B cell (primary cell): ENCODE measurements at places on chromosomes 4 and X.
A peak's percentile ranks its signal among the peaks of the same experiment; 100 is the strongest.

GRCh38 chrX:38402118-38402517 lies 49.7 kb downstream of the OTC start:
- no peak for DNase-seq

- DNase-seq, result no peak
Measured at GRCh38 chrX:143634309-143634662, 1.6 kb downstream of the SLITRK4 start.

- DNase-seq, result no peak
Measured at GRCh38 chrX:1397001-1397400, 5.1 kb upstream of the SLC25A6 start.

DNA sequence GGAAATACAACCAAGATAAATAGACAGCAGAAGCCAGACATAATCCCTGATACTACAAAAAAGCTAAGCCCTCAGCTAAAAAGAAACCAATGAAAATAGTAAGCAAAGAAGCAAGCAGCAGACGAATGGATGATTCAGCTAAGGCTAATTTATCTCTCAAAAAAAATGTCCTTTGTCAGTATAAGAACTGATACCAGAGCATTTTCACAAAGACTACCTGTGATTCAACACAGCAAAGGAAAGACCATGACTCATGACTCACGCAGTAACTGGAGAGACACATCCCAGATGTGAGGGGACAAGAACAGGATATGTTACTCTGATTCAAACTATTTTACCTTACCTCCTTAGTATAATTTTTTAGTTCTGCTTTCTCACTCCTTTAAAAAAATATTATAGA lies 22.7 kb upstream of the TMPRSS11F start:
- no peak for DNase-seq

GRCh38 chrX:5341902-5342301 lies 886.8 kb downstream of the NLGN4X start:
- DNase-seq, result no peak

DNA sequence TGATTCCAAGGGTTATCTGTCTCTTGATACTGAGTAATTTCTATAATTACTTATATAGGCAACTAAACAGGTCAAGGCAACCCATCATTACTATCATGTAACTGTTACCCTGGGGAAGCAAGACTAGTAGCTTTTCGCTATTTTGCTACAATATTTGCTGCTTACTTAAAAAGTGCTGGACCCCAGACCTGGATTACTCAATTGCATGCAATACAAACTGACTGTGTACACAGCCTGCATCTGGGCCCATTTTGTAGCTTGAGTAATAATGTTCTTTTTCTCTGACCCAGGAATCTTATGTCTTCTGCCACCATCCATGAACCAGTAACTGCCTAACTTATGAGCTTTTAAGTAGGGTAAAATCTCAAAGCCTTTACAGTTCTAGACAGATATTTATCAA lies 53.4 kb downstream of the CNOT6L start:
- DNase-seq, result no peak

GRCh38 chrX:13933851-13934250 lies 95.8 kb downstream of the GEMIN8 start:
- no peak for DNase-seq

- no peak for DNase-seq
Measured at GRCh38 chr4:115437739-115438138, 324.3 kb upstream of the NDST4 start.

GRCh38 chr4:13289391-13289790 lies 194.7 kb downstream of the RAB28 start:
- no peak for DNase-seq

GRCh38 chr4:83258461-83258860 lies 26.1 kb downstream of the COQ2 start:
- DNase-seq, result no peak

DNA sequence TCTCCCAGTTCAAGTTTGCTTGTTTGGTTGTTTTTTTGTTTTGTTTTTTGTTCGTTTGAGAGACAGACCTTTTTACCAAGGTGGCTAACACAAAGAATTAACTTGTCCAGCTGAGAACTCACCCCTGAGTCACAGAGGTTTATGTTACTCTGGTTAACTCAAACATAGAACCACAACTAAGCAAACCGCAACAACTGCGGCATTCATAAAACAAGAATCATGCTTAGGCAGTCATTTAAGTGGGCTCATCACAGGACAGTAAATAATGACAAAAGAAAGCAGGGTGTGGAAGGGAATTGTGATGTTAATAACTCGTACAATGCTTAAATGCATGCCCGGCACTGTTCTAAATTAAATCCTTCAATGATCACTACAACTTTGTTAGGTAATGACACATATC lies 24.7 kb upstream of the IL13RA1 start:
- no peak for DNase-seq

- DNase-seq, result no peak
Measured at GRCh38 chrX:153441296-153441695, 4.6 kb downstream of the TREX2 start.

DNA sequence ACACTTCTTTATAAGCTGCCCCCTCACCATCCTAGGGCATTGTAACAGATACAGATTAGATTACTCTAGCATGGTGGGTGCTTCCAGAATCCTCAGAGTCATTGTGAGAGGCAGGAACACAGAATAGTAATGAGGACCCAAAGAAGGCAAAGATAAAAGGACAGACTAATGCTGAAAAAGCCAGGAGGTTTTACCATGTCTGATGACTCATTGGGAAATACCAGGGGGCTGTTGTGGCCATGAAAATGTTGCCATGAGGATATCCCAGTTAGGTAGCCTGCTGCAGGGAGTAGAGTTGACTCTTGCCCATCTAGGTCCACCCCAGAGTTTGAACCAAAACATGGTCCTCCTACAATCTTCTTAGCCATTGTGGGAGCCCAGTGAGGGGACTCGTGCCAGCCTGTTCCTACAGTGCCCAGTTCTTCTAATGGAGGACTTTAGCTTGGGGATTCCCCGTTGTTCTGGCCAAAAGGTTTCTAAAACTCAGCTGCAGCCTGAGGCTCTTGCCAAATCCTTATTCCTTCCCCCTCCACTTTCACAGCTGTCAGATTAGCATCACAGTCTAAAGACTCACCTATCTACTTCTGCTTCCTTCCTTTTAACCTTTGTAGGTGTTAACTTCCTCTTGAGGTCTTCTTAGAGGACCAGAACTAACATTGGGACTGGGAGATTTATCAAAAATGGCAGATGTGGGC lies 586.0 kb upstream of the AADAT start:
- no peak for DNase-seq

DNA sequence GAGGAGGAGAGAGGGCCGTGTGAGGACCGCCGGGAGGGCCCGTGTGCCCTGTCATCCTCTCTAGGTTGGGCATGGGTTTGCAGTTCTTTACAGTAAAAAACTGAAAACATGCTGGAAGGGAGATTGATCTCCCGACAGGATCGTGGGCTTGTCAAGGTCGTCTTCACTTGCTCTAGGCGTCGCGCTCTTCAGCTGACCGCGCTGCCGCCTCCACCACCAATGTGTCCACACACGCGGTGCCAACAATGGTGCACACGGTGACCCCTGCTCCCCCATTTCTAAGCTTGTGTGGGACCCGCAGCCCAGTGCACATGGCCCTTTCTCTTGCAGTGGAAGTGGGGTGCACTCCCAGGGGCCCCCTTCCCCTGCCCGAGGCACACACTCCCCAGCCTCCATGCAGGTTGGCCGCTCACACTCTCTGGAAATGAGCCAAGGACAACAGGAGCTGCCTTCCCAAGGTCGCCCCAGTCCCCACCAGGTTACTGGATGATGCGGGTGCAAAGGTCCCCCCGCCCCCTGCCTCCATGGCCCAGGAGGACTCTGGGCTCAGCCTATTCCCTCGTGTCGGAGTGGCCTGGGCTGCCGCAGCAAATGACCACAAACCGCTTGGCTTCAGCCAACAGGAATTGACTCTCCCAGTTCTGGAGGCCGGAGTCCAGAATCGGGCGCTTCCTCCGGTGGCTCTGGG lies 1.7 kb upstream of the ZFP92 start:
- no peak for DNase-seq

GRCh38 chrX:123358457-123358856 lies 174.4 kb downstream of the GRIA3 start:
- DNase-seq, result no peak

- no peak for DNase-seq
Measured at GRCh38 chr4:184447664-184448063, 26.7 kb downstream of the IRF2 start.

- no peak for DNase-seq
Measured at GRCh38 chr4:72564184-72564583, 4.8 kb downstream of the ADAMTS3 start.

DNA sequence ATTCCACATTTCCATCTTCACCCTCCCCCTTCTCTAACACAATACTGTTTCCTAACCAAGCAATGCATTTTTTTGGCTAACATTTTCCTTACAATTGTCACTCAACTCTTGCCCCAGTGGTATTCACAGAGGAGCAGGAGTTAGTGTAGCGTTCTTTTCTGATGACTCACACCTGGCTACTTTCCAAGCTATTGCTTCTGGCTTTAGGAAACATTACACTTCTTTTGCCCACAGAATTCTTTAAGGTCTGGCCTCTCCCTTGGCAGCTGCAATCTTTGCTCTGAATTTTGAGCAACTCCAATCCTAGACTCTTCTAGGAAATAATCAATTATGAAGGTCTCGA lies 27.5 kb upstream of the PDGFC start:
- DNase-seq, result no peak

DNA sequence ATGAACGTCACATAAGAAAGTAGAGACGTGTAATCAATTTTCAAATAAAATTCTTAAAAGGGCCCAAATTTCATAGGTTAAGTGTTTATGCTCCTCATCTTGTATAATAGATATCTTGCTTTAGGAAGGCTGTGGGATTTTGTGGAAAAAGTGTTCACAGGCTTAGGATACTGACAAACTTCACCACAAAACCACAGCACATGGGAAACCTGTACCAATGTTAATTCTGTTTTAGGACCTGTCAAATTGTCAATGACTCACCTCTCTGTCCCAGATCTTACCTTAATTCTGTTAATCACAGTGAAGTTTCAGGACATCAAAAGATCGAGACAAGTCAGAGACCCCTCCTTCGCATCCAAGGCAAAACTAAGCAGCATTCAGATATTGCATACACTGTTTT lies 24.2 kb downstream of the FGFBP1 start:
- DNase-seq, result no peak

DNA sequence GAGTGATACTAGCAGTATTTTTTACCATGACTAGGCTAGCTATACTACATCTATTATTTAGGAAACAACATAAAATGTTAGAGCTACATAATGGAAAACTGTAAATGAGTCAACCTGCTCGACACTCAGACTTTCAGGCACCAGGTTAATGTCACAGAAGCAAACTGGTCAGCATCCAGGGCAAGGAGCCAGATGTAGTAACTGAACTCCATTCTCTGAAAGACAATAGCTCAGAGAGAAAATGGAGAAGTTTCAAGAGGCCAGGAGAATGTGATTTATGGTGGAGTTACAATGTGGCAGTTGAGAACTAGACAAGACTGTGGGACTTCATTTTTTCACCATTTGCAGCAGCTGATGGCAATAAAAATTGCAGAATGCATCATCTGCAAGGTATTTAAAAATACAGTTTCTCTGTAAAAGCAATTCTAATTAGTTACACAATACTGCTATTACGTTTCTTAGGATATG lies 342.7 kb upstream of the PABPC4L start:
- no peak for DNase-seq

- DNase-seq, result no peak
Measured at GRCh38 chrX:40446921-40447320, 133.8 kb upstream of the ATP6AP2 start.

DNA sequence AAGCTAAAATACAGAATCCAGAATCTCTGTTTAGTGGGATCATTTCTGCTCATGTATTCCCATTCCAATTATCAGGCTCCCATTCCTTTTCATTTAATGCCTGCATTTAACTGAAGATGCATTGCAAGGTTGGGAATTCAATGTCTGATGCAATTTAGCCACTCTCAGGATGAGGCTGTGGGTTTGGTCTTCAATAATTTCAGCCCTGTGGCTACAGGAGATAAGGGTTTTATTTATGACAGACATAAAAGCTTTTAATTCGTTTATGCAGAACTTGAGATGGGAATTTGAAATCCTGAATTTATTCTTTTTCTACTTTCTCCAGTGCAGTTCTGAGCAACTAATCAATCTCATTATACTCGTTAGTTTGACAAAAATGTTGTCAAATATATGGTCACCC lies 1225.9 kb downstream of the PCDH18 start:
- DNase-seq, result no peak

DNA sequence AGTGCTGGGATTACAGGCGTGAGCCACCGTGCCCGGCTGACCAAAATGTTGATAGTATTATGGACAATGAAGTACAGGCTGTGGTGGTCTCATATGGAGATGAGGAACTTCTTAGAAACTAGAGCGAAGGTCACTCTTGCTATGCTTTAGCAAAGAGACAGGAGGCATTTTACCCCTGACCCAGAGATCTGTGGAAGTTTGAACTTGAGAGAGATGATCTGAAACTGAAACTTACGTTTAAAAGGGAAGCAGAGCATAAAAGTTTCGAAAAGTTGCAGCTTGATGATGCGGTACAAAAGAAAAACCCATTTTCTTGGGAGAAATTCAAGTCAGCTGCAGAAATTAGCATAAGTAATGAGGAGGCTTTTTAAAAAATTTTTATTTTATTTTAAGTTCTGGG lies 8.5 kb upstream of the CTAG2 start:
- peak; percentile 48 for DNase-seq

GRCh38 chr4:64729561-64729960 lies 320.3 kb upstream of the TECRL start:
- no peak for DNase-seq

GRCh38 chr4:76035799-76036380 lies at the start of gene CXCL11:
TSS of gene CXCL11 (minus strand) at chr4:76036070. CDS start at chr4:76035987, 83 bp downstream.
- DNase-seq, result no peak

- DNase-seq, result no peak
Measured at GRCh38 chr4:68132342-68132741, 2.7 kb upstream of the TMPRSS11F start.

DNA sequence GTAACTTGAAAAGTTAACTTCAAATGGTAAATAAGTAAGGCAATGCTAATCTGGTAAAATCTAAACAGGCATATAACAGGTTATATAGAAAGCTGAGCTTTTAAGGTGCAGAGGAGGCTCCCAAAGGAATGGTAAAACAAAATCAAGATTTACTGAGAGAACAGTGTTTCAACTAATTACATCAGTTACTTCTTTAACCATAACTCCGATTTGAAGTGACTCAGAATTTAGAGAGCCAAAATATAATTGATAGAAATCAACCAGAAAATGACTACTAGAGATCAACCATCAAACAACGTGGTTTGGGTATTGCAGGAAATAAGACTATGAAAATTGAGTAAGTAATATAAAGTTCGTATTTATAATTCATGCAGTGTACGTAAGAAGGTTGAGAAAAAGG lies 6.9 kb downstream of the G3BP2 start:
- DNase-seq, result no peak

- peak; percentile 45 for DNase-seq
Measured at GRCh38 chr4:184448821-184449220, 25.5 kb downstream of the IRF2 start.
